ENCODE measurements at places on chromosomes 5 and 9. TPM values are rescaled to one million over a fixed set of nuclear protein-coding genes. Genes with fewer than 3 reads are reported as not detected.

GRCh38 chr9:137710704-137711103 is 91.9 kb downstream of the EHMT1 start:
- no peak for DNase-seq

DNA sequence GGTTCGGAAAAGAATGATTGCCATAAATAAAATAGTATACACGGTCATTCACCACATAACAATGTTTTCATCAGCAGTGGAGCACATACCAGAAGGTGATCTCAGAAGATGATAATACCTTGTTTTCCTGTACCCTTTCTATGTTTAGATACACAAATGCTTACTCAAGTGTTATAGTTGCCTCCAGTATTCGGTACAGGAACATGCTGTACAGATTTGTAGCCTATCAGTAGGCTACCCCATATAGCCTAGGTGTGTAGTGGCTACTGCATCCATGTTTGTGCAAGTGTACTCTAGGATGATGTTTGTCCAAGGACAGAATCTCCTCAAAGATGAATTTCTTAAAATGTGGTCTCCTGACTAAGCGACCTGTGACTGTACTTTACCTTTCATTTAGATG is 59.2 kb downstream of the ICE1 start:
- DNase-seq: no peak

DNA sequence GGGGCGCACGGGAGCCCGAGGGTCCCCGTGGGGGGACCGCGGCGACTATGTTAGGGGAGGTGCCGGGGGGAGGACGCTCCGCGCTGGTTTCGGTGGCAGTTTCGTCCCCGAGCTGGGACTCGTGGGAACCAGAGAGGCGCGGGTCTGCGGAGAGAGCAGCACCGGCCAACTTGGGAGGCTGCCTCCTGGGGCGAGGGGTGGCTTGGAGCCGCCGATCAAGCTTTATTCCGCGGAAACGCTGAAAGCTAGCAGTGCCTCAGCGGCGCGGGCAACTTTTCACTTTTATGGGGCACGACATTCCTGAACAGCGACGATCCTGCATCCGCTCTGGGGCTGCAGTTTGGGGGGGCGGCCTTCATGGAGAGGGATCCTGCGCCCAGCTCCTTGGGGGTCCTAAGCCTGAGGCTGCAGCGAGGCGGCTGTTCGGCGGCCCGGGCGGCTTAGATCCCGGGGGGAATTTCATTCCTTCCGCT is 369 bp downstream of the OCLN start:
- DNase-seq: peak; percentile 23

GRCh38 chr9:31140316-31140715 is 1244.1 kb upstream of the ACO1 start:
- no peak for DNase-seq

GRCh38 chr9:21281275-21281674 is 23.8 kb downstream of the IFNA5 start:
- no peak for DNase-seq

DNA sequence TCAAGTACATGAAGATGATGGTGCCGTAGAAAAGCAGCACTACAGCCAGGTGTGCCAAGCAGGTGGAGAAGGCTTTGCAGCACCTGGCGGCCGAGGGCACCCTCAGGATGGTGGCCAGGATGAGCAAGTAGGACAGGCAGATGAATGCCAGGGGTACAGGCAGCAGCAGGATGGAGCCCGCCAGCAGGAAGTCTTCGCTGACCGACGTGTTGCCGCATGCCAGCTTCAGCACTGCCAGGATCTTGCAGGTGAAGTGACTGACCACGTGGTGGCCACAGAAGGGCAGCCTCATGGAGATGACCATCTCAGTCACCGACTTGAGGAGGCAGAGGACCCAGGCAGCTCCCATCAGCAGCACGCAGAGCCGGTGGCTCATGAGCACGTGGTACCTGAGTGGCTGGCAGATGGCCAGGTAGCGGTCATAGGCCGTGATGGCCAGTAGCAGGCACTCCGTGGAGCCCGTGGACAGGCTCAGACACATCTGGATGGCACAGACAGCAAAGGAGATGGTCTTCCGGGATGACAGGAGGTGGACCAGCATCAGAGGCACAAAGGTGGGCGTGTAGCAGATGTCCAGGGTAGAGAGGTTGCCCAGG is 482 bp downstream of the OR13J1 start:
- DNase-seq: no peak

GRCh38 chr9:36276781-36277181 is 18.5 kb upstream of the GNE start:
- DNase-seq: no peak

GRCh38 chr9:121398374-121398773 is 28.3 kb upstream of the STOM start:
- DNase-seq: no peak

DNA sequence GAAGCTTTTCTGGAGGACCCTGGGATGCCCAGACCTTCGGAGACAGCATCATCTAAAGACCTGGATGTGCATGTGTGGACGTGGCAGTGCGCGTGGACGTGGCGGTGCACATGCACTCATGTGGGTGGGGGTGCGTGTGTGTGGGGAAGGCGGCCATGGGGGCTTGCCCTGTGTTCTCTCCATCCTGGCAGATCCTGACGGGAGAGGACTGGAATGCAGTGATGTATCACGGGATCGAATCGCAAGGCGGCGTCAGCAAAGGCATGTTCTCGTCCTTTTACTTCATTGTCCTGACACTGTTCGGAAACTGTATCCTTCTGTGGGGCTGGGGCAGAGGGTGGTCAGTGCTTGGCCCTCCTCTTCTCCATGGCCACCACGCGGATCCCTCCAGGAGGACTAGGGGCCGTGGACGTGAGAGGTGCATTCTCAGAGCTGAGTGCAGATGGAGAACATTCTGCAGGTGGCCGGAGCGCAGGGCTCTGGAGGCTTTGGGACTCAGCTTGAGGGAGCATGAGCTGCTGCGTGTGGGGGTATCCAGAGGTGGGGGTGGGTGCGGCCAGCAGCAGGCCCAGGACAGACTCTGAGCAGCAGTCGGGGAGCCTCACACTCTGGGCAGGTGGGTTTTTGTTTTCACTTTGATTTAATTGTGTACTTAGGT is 129.1 kb downstream of the CACNA1B start:
- no peak for DNase-seq

DNA sequence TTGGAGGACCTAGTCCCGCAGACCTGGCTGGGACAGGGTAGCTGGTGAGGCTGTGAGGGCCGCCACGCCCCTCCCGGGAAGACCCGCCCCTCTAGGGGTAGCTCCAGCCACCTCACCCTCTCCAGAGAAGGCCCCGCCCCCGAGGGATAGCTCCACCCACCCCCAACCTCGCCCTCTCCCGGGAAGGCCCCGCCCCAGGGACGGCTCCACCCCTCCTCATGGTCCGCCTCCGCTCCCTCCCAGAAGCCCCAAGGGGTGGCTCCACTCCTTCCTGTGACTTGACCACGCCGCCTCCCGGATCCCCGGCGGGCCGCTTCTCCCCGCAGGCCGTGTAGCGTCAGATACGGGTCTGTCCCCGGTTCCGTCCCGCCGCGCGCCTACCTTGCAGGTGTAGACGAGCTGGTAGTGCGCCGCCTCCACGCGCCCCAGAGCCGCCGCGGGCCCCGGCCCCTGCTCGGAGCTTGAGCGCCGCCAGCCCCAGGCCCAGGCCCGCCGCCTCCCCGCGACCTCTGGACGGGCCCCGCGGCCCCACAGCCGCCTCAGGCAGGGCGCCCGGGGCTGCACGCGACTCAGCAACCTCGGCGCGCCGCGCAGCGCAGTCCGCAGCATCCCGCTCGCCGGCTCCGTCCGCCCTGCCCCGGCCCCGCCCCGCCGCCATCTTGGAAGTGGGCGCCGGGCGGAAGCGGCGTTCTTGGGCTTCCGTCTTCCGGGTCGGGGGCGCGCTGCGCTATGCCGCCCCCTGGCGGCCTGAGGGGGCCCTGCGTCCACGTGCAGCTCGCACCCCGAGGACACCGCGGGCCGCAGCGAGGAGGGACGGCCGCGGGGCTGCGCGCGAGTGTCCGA is at the start of gene DNLZ:
TSS of gene DNLZ (minus strand) at position 639 of the 843 bp plus-strand sequence. CDS start at position 609, 30 bp downstream.
- peak; percentile 98 for DNase-seq

- no peak for DNase-seq
These were observed 23.7 kb downstream of the CCDC171 start for GRCh38 chr9:15576350-15577050.

DNA sequence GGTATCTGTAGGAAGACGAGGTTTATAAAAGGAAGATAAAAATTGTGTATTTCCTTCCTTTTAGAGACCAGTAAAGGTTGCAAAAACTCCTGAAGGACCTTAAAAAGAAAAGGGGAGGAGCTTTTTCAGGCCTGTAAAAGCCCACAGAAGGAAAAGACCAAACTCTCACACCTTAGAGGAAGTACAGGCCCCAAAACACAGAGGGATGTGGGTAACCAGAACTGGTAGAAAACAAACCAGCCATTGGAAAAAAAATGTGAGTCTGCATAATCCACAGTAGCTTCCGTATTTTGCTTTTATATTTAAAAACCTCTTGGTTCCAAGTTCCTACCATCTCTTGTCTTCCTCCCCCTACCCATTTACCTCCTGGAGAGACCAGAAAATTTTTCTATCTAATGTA is 8.5 kb downstream of the GIN1 start:
- no peak for DNase-seq

GRCh38 chr9:105438141-105438806 is 9.6 kb upstream of the FSD1L start:
- no peak for DNase-seq

DNA sequence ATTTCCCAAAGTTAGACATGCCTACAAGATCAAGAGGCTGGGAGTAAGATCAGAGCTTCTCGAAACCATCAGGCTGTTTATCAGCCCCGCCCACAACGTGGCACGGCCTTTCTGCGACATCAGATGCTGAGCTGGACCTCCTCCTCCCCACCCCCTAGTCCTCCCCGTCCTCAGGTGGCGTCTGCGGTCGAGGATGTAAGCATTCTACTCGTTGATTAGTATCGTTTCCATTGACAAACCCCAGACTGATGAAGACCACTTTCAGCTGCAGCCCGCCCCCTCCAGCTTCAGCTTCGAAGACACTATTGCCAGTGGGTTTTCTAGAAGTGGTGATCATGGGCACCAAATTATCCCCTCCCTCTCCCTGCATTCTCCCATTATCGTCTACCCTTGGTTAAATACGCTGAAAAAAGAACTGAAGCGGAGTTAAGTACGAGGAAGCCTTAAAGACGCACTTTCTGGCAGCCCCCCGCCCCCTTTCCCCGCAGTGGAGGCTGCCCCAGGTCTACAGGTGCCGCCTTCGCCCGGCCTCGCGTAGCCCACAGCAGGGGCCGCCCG is 1.1 kb downstream of the PPIC start:
- DNase-seq: no peak

DNA sequence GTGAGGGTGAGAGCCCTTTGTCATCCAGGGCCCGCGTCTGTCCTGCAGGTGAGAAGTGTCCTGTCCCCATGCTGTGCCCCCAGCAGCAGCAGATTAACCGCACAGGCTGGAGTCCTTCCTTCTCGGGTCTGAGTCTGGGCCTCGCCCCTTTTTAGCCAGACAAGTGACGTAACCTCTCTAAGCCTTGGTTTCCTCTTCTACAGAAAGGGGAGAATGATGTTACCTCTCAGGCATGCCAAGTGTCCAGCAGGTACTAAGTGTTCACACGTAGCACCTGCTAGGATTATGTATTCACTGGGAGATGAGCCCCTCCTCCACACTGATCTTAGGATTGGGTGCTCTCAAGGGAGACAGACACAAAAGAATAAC is 6.9 kb downstream of the NEURL1B start:
- DNase-seq: no peak

DNA sequence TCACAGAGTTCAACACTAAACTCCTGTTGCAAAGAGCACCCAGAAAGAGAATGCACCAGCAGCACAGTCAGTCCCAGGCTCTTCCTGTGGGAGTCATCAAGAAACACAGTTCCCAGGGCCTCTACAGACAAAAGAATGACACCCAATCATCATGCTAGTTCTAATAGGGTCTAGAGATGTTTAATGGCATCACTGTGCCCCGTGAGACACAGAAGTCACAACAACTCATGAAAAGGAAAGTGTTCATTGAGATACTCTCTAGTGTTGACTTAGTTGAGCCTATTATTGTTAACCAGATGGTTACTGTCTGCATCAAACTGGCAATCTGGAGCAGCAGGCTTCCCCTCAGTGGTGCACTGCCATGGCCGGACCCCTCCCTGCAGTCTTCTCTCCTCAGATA is 1.6 kb downstream of the KLHL3 start:
- no peak for DNase-seq

DNA sequence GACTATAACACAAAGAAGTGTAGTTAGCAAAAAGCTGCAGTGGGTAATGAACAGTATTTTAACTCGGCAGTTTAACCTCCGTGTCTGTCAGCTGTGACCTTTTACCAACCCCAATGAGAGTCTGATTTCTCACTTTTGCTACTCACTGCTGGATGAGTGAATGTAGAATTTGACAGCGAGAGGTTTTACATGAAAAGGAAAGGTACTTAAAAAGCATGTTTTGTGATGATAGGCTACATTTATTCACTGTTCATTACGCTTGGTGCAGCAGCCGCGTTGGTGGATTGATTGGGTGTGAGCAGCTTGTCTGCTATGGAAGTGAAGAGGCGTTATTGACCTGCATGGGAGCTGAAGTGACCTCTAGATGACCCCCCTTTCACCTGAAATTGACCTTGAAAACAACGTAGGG is 867.7 kb downstream of the NR2F1-AS1 start:
- DNase-seq: no peak

- DNase-seq: peak; percentile 35
These were observed 40.0 kb downstream of the CPLANE1 start for GRCh38 chr5:37208883-37209797.

DNA sequence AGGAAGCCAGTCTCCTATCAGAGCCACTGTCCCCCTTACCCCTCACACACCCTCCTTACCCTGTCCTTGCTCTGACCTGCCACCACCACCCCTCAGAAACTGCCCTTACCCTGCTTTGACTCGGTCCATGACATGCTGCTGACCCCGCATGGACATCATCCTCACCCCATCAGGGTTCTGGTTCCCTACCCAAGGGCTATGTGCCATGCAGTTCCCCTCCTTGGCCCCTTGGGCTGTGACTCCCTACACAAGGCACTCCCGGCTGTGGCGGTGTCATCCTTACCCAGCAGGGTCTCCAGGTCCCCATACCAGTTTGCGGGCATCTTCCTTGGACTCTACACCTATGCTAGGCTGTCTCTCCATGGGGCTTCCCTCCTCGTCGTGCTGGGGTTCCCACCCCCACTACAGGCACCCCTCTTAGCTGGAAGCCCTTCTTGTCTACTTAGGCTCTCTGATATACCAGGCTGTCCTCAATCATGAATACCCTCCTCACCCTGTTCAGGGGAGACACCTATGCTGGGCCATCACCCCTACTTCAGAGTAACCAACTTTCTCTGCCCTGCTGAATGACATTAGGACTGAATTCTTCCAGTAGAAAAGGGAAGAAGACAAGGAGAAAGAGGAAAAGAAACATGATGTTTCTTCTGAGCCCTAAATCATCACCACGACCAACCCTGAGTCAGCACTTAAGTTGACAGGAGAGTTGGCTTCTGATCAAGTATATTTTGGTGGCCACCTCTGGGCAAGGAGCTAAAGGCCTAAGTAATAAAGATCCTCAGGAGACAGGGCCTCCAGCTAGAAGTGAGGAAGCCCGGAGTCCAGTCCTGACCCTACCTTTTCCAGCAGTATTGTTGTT is 115.2 kb downstream of the GCNT1 start:
- no peak for DNase-seq

GRCh38 chr5:111935835-111936234 is 178.8 kb upstream of the NREP start:
- no peak for DNase-seq

PCDHGC4 gene
- 65.2 TPM for total RNA-seq

NR6A1 gene
- total RNA-seq: 1.6 TPM

MARVELD2 gene
- total RNA-seq: 0.41 TPM

TENT4A gene
- 11.0 TPM for total RNA-seq

PCDH1 gene
- 41.2 TPM for total RNA-seq

MAMDC4 gene
- 4.1 TPM for total RNA-seq

LHX3 gene
- total RNA-seq: not detected

SV2C gene
- total RNA-seq: 2.9 TPM

GFPT2 gene
- total RNA-seq: 11.0 TPM

HMMR gene
- total RNA-seq: 2.9 TPM

ZNF454 gene
- total RNA-seq: 9.0 TPM

TLR4 gene
- 4.9 TPM for total RNA-seq

MARCOL gene
- total RNA-seq: not detected
